Stimulated activated CD8-positive, alpha-beta memory T cell treated with anti-CD3 and anti-CD28 coated beads, Interleukin-15, amount 100 ng/mL, for 1 hour (primary cell): ENCODE measurements at places on chromosomes 4 and X.

GRCh38 chr4:152165846-152166245 lies 370.0 kb downstream of the FBXW7 start:
- no peak for DNase-seq

GRCh38 chrX:68059469-68059868 lies 373.8 kb downstream of the OPHN1 start:
- no peak for DNase-seq

- DNase-seq: no peak
These were observed 175.8 kb downstream of the IL15 start for GRCh38 chr4:141812158-141812557.

- DNase-seq: no peak
These were observed 30.4 kb downstream of the SH3TC1 start for GRCh38 chr4:8229331-8229975.

- no peak for DNase-seq
These were observed at the start of gene CCDC160 for GRCh38 chrX:134236626-134237614. Gene CCDC160 (plus strand): TSS chrX:134237182. CDS start chrX:134244801, 7,619 bp downstream.

DNA sequence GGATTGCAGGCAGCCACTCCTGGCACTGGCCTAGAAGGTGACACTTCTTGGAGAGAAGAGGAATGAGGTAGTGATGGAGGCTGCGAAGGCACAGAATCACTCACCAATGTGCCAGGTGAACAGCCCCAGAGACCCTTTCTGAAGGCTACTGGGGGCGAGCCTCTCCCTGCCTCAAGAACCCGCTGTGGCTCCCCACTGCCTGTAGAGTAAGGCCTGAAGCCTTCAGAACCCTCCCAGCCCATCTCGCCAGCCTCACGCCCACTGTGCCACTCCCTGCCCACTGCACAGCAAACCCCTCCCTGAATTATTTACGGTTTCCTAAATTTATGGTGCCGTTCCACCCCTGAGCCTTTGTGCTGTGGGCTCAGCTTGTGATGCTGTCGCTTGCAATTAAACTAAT lies 24.2 kb upstream of the SORCS2 start:
- DNase-seq: no peak

GRCh38 chr4:121360495-121360894 lies 20.3 kb downstream of the QRFPR start:
- DNase-seq: no peak

GRCh38 chrX:154657226-154657805 lies 3.9 kb upstream of the CTAG2 start:
- no peak for DNase-seq

- DNase-seq: no peak
These were observed 15.2 kb upstream of the CXCL2 start for GRCh38 chr4:74114234-74114633.

- no peak for DNase-seq
These were observed 36.9 kb downstream of the NLGN3 start for GRCh38 chrX:71181558-71181909.

GRCh38 chr4:118224243-118224829 lies 128.5 kb downstream of the PRSS12 start:
- DNase-seq: no peak

GRCh38 chrX:47327902-47328301 lies 42.5 kb upstream of the ZNF157 start:
- no peak for DNase-seq

- DNase-seq: no peak
These were observed 149.1 kb downstream of the SLC39A8 start for GRCh38 chr4:102196221-102196620.

DNA sequence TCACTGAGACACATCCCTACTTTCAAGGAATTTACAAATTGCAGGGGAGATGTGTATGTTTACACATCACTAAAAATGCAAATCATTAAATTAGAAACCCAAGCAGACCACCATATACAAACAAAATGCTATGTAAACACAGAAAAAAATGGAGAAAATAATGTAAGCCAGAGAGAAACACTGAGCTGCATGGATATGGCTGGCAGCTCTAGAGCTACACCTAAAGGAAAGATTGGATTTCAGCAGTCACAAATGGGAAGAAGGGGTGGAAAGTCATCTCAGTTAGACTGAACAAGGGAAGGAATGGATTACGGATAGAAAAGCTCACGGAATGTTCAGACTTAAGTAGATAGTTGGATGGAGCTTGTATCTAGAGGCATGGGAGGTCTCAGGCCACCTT lies 186.3 kb downstream of the MOSPD2 start:
- DNase-seq: no peak

DNA sequence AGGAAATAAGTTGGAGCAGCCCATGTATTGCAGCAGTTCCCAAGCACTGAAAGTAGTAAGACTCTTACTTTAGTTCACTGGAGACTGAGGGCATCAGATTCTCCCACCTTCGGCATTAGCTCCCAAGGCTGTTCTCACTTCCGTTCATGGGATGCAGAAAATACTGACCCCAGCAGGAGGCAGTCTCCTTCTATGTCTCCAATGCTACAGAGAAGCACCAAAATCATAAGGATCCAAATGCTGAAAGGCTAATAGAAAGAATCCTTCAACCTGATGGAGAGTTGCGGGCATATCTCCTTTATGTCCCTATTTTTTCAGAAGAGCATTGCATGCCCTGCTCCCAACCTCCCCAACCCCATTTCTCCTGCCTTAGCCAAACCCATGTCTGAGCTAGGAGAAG lies 32.4 kb downstream of the ADH7 start:
- DNase-seq: no peak

DNA sequence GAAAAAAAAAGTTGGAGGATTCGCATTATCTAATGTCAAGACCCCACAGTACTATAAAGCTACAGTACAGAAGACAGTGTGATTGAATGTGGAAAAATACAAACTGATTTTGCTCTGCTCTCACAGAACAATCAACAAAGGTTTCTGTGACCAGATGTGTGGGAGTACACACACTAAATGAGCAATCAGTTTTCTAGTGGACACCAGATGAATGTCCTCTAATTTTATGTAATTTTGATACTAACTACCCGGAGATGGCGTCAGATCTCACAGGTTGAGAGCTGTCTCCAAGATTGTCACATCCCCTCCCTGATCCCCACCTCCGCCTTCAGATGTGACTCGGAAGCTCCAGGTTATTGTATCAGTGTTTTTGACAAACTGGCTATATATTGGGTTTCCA lies 81.9 kb upstream of the HUWE1 start:
- no peak for DNase-seq

- no peak for DNase-seq
These were observed 651 bp downstream of the TSPAN6 start for GRCh38 chrX:100635989-100636320.

- DNase-seq: peak; percentile 37
These were observed 4.4 kb upstream of the CXorf38 start for GRCh38 chrX:40651620-40652223.

DNA sequence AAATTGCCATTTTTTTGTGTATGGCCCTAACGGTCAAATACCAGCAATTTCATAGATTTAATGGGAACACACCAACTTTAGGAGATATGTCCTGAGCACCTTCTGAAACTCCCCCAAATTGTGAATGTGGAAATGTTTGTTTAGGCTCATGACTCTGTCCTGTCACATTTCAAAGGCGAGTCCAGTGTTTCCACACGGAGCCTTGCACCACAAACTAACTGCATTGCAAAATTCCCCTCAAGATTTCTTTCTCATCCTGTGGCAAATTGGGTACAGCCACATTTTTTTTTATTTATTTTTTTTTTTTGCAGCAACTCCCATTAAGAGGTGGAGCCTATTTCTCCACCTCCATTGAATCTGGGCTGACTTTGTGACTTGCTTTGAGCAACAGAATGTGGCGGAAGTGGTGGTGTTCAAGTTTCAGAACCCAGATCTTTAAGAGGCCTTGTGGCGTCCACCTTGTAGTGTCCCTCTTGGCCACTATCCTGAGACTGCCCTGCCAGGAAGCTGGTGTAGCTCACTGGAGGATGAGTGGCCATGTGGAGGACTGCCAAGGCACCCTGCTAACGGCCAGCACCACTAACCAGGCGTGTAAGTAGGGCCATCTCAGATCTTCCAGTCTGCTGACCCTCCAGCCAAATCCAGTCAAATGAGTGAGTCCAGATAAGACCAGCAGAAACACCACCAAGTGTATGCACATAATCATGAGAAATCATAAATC lies 172.4 kb upstream of the SCML1 start:
- no peak for DNase-seq

GRCh38 chr4:184968784-184969201 lies 49.5 kb upstream of the HELT start:
- no peak for DNase-seq

DNA sequence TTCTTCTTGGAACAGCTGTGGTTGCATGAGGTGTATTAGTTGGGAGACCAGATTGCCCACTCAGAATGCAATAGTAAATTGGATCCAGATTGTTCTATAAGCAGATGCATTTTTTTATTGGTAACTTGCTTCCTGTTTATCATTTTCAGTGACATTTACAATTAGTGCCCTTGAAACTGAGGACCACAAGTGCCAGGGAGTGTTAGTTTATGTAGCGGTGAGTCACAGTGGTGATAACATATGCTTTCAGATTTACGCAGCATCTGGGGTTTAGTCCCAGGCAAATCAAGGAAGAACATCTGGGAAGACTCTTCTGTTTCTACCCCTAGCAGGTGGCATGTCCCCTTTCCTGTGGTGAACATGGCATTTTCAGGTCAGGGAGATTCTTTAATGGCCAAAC lies 24.1 kb downstream of the FRMPD4 start:
- DNase-seq: no peak

- DNase-seq: no peak
These were observed 188.4 kb upstream of the MAOA start for GRCh38 chrX:43467608-43468234.

- no peak for DNase-seq
These were observed 355.2 kb downstream of the DCAF12L2 start for GRCh38 chrX:125810856-125811255.

DNA sequence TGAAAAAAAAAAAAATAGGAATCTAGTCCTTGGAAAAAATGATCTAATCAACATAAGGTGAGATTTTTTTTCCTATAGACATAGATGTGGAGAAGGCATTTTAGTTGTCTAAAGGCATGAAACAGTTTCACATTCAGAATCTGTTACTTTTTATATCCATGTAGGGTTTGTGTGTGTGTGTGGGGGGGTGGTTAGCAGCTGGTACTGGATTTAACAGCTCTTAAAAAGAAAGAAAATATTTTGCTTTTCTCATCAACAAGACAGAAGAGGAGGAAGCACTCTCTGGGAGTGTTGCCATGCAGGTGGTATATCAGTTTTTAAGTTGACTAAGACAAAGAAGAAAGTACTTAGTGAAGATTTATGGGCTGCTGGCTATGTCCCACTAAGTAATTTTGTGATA lies 122.3 kb downstream of the VCX3B start:
- no peak for DNase-seq

DNA sequence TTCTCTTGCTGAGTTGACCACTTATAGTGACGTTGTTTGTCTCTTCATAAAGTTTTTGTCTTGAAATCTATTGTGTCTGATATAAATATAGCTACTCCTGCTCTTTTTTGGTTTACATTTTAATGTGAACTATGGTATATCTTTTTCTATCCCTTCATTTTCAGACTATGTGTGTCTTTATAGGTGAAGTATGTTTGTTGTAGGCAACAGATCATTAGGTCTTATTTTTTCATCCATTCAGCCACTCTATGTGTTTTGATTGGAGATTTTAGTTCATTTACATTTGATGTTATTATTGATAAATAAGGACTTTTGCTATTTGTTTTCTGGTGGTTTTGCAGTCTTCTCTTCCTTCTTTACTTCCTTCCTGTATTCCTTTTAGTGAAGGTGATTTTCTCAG lies 44.0 kb upstream of the SLC16A2 start:
- DNase-seq: no peak

- DNase-seq: no peak
These were observed 1.9 kb downstream of the RNF4 start for GRCh38 chr4:2470791-2471190.

DNA sequence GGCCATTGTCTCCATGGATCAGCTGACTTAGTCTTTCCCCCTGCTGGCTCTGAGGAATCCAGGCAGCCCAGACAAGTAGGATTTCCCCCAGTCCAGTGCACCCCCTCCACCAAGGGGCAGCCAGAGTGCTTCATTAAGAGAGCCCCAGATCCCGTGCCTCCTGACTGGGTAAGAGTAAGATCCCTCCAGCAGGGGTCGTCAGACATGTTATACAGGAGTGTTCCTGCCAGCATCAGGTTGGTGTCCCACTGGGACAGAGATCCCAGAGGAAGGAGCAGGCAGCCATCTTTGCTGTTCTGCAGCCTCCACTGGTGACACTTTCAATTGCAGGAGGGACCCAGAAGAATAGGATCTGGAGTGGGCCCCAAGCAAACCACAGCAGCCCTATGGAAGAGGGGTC lies 29.0 kb upstream of the INPP4B start:
- DNase-seq: no peak

- DNase-seq: no peak
These were observed 252.3 kb upstream of the PSAPL1 start for GRCh38 chr4:7687006-7687405.

DNA sequence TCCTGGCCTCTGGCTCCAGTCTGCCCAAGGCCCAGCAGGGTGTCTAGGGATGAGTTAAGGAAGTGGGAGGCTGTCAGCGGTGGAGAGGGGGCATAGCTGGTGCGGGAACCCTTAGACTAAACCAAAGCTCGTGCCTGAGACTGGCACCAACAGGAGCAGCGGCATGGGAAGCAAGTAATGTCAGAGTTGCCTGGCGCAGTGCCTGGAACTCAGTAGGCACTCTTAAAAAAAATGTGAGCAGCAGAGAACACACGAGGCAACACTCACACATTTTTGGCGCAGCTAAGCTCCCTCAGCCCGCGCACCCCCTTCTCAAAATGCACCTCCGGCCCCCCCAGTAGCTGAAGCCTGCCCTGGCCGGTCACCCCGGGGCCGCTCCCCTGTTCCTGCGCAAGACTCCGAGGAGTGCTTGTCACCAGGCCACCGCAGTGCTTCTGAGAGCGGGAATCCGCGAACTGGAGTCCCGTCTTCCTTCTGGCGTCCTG lies 583 bp downstream of the GABRE start:
- DNase-seq: no peak

DNA sequence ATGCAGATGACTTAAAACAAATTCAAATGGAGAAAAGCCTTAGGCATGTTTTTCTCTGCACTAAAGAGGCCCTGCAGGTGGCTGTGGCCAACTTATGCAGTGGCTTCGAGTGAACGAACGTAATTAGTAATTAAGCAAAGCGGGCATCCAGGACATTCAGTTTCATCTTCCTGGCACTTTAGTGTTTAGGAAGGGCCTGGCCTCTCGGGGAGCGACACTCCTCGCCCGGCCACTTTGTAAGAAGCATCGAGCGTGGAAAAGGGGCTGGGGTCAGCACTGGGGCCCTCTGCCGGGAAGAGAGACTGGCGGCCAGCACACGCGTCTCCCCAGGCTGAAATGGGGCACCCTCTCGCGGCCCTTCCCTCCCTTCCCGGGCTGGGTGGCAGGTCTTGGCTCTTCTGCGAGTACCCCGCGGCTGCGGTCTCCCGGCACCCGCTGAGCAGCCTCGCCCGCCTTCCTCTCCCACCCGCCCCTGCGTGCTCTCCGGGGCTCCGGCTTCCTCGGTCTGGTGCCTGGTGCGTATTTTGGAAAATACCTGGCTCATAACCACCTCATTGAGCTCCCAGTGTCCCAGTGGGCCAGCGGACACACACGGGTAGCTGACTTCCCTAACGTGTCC lies 677 bp upstream of the CYP4V2 start:
- DNase-seq: peak; percentile 25

GRCh38 chr4:143084566-143084965 lies 100.2 kb upstream of the USP38 start:
- DNase-seq: no peak
